ENCODE measurements at places on chromosomes 4 and X.
A peak's percentile ranks its signal among the peaks of the same experiment; 100 is the strongest.

DNA sequence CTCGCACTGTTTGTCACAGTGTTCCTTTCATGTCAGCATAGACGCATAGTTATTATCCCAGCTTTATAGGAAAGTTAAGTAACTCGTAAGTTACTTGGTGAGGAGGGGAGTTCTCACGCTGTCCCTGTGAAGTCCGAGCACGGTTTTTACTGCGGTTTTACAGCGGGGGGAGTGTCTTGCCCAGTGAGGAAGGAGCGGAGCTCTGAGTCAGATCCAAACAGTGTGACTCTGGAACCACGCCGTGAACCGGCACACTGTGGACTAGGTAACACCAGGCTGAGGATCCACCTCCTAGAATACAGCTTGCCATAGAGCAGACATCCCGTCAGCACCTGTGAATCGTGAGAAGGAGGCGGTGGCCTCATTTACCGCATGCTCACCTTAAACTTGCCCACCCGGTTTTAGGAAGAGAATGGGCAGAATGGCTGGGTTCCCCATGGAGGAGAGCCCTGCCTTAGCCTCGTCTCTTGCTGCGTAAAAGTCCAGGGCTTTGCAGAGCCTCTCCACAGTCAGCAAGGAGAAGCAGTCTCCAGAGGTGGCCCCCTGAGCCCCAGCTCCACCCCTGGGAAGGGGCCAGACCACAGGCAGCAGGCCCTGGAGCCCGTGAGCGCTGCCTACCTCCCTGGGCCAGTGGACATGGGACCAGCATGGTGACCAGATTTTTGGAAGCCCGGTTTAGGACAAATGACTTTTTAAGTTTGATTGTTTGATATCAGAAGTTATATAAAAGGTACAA, 40.2 kb upstream of the HGFAC start:
- DNase-seq = no peak

GRCh38 chrX:65838674-65839073, 171.2 kb downstream of the MSN start:
- no peak for DNase-seq

DNA sequence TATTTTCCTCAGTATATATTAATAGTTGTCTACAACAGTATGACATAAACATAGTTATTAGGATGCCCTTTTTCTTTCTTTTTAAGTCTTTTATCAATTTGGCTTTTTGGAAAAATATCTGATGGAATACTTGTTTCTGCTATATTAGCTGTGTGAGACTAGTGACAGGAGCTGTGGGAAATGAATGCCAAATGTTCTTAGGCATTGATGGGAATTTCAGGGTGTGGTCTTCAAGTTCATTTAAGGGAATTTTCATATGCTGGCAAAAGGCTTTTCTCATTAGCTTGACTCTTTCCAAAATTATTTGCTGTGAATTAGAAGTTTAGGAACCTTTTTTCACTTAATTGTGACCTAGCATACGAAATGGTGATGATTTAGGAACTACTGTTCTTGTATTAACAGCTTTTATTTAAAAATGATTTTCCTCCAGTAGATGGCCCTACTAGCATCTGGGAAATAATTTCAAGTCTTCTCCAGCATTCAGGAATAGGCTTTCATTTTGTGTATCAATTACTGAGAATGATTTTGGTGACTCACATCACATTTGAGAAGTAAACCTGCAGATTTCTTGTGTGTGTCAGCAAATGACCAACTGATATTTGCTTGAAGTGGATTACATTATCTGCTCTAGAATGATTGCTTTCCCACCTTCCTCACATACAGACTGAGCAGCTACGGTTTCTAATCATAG, 70.9 kb downstream of the HTT start:
- peak; percentile 29 for DNase-seq

DNA sequence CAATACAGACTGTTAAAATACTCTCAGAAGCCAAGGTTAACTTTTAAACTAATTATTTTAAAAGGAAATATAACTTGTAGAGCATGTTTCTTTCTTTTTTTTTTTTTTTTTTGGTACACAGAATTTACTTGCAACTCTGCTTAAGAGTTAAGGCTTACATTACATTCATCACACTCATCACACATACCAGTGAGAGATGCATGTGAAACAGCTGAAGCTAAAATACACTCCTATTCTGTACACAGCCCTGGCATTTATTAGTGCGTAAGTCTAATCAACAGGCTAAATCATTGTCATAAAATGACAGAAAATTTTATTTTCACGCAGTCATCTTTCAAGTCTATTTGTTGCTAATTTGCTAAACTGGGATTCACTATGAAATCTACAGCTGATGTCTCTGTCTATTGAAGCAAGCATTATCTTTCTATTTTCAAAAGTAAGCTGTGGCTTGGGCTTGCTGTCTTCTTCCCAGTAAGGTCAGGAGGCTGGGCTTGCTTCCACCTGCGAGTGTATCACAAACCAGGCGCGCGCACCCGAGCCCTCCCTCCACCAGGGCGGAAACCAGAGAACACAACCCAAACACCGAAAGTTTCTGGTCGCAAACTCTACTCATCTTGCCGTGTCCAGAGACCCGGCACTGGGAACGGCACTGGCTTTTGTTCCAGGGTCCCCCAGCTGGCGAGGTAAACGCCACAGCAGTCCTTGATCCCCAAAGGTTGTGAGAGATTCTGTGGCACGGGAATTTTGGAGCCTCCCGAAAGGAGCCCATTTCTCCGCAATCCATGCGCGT, 3.9 kb downstream of the MAML3 start:
- DNase-seq = peak; percentile 52

GRCh38 chrX:97175147-97175546, 291.4 kb downstream of the RPA4 start:
- DNase-seq = no peak

DNA sequence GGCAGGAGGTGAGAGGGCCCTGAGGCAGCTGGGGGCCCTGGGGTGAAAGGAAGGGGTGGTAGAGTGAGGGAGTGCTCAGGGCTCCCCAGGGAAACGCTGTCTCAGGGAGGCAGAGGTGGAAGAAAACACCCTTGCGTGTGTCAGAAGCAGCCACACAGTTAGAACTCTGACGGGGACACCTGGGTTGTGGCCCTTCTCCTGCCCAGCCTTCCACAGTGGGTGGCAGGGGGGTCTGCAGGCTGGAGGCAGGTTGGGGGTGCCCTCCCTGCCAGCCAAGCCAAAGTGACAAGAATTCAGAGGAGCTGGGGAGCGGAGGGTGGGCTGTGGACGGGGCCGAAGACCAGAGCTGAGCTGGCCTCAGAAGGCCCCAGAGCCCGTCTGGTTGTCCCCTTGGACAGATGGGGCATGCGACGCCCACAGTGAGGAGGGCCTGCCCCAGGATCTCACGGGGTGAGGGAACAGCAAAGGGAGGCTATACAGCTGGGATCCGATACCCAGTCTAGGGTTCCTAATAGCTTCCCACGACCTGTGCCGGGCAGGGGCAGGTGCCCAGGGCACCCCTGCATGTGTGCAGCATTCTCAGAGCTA, 105.2 kb upstream of the ADRA2C start:
- no peak for DNase-seq

GRCh38 chr4:189124149-189124758, 816.4 kb upstream of the FRG1 start:
- DNase-seq = peak; percentile 39

DNA sequence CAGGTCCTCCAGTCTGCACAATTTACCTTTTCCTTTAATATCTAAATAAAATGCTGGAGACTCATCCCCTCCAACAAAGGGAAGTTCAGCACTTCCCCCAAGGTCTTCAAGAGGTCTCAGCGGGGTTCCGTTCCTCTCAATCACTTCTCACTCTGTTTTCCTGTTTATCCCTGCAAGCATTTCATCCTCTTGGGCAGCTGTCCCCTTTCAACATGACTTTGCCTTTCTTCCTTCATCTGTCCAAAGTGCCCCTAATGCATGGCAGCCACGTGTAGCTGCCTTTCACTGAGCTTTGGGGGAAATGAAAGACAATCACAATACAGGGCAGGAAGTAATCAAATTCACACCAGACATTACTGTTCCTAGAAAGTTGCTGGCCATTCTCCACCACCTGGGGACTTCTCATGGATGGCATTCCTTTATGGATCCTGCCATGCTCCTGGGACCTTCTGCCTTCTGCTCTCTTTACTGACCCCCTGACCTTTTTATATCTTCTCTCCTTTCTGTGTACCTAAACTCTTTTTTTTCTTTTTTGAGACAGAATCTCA, 79.7 kb upstream of the USP9X start:
- DNase-seq = no peak

DNA sequence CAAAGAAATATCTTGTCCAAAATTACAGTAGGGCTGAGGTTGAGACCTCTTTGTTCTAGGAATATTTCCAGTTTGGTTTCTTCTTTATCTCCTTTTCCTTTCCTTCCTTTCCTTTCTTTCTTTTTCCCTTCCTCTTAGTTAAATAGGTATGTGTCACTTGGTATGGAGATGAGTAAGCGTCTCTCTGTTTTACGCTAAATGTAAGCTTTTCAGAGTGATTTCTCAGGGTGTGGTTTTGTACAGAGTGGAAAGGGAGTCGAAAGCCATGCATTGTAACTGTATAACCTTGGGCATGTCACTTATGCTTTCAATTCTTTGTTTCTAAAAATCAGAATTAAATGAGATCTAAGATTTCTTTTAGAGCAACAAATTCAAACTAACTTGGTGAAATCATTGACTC, 54.8 kb downstream of the TLL1 start:
- no peak for DNase-seq

DNA sequence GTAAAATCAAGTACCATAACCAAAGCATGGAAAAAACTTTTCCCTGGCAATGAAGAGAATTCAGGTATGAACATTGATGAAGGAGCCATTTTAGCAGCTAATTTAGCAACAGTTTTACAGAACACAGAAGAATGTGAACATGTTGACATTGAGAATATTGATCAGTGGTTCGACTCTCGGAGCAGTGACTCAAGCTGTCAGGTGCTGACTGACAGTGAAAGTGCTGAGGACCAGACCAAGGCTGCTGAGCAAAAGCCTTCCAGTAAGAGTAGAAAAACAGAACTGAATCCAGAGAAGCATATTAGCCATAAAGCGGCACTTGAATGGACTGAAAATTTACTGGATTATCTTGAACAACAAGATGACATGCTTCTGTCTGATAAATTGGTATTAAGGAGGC, 2.8 kb downstream of the TIGD2 start:
- DNase-seq = no peak

DNA sequence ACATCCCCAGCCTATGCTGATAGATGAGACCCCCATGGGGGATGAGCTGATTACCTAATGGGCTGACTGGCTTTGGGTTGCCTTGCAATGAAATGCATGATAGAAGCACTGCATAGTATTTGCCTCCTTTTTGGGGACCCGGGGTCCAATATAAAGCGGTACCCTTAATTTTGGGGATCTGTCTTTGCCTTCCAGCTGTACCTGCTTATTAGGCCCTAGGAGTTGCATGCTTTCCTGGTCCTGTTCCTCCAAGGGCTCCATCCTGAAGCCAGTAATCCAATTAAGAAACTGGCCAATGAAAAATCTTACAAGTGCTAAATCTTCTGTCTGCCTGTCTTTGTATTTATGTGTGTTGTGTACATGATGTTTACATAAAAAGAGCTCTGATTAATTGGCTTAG, 791.6 kb downstream of the TRIML1 start:
- no peak for DNase-seq

DNA sequence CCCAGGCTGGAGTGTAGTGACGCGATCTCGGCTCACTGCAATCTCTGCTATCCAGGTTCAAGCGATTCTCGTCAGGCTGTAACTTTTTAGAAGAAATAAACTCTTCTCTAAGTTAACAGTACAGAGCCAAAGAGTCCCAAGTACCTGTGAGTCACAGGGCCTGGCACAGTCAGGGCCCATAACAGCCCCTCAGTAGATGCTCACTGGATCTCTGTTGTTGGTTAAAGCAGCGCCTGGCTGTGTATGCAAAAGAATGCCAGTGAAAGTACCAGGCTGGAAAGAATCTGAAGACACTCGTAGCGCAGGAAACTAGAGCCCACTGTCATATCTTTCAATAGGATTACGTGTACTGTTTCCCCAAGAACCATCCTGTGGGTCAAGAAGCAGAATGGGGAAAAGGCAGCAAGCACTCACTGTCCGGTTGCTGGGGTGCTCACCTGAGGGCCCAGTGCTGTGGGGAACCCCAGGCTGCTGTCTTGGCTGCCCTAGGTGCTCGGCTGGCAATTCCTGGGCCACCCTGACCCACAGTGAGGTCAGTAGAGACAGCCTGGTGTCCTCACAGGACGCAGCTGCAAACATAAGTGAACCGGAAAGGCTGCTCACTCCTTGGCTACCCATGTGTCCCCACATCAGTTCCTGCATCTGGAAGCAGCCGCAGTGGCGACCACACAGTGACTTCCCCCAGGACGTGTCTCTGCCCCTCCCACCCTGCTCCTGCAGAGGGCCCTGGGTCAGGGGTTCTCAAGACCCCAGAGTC, 3.1 kb upstream of the SLBP start:
- DNase-seq = no peak

DNA sequence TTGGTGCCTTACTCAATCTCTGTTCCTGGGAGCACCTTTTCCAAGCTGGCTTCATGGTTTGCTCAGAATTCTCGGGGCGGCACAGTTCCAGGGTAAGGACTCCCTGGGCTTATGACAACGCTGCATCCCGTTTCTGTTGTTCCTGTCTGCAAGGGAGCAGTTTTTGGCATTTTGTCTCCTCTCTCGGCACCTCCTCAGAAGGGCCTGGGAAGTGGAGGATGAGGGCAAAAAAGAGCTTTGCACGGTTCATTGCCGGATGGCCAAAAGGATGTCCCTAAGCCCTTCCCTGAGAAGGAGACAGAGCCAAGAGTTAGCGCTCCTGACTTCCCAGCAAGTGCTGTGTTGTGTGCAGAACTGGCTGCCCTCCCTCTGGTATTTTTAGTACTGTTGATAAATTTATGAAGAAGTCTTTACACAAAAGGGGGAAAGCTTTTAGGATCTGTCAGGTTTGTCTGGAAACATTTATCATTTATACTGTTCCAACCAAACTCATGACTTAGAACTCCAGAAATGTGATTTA, 13.4 kb downstream of the SRD5A3 start:
- DNase-seq = no peak

GRCh38 chrX:74090049-74090448, 213.9 kb upstream of the ZCCHC13 start:
- DNase-seq = no peak

GRCh38 chr4:34566091-34566490, 1678.2 kb downstream of the ARAP2 start:
- DNase-seq = no peak

DNA sequence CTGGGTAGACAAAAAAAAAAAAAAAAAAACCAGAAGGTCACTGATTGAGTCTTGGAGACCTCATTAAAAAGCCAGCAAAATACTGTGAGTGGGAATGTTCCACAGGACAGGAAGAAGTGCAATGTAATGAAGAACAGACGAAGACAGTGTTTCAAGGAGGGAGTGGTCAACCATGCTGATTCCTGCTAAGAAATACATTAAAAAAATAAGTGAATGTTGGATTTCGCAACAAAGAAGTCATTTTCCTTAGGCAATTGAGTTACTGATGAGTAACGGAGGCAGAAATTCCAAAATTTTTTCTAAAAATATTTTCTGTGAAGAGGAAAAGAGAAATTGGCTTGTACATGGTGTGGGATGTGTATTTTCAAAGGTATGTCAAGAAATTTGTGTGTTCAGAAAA, 94.3 kb upstream of the FAM47B start:
- DNase-seq = peak; percentile 13

DNA sequence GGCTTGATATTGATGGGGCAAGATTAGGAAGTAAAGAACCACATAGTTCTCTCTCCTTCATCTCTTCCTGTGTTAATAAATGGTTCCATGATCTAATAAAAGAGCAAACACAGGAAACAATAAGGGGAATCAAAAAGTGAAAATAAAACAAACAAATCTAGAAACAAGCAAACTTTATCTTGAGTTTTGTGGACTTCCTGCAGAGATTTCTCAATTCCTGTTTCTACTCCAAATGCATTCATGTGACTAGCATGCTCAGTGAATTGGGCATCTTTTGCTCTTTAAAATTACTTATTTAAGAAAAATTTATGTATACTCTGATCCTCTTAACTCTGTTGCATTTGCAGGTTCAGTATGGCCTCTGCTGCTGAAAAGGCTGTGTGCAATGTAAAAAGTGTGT, 682.0 kb downstream of the KCTD8 start:
- DNase-seq = no peak
